ENCODE measurements at places on chromosomes 13 and 19.
A peak's percentile ranks its signal among the peaks of the same experiment; 100 is the strongest.

DNA sequence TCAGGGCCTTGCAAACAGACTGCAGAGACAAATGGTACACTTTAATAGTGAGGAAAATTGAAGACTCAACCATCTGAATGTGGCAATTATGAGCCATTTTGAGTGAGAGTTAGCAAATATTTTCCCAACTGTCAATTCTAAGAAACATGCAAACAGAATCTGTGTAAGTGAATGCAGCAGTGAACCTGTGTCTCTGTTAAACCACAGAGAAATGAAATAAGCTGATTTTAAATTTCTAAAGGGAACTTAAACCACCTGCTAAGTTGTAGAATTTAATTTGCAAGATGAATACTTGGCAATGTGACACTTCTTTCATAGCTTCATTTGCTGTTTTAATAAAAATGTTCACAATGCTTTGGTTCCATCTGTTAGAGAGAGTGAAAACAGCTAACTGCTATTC, 42.0 kb upstream of the TDRD3 start:
- no peak for DNase-seq
- no peak overlapping the region for H3K27ac ChIP-seq
- peaks cover 20% of the 10 kb centered on the region for H3K27me3 ChIP-seq
- H3K4me1 ChIP-seq = no peaks in the 10 kb centered on the region
- H3K36me3 ChIP-seq = no peaks in the 10 kb centered on the region

DNA sequence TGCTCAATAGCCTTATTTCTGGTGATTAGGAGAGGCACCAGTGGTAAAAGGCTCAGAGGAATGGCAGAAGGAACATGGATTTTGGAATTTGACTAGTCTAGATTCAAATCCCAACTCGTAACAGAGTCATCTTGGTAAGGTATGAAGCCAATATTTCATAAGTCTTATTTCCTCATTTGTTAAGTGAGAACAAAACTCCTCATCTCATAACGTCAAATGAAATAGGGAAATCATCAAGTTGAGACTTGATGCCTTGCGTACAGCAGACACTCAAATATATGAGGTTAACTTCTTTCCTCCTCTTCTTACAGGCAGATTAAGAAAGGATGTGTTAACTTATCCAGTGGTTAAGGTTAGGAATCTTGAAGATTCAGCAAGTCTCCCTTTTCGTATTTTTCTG, 189.2 kb downstream of the DLEU7 start:
- no peaks in the 10 kb centered on the region for H3K36me3 ChIP-seq
- peaks cover 5% of the 10 kb centered on the region for H3K4me1 ChIP-seq
- H3K27me3 ChIP-seq = peaks cover 7% of the 10 kb centered on the region
- DNase-seq = no peak
- no peak overlapping the region for H3K27ac ChIP-seq
- no peak overlapping the region for H3K4me3 ChIP-seq

DNA sequence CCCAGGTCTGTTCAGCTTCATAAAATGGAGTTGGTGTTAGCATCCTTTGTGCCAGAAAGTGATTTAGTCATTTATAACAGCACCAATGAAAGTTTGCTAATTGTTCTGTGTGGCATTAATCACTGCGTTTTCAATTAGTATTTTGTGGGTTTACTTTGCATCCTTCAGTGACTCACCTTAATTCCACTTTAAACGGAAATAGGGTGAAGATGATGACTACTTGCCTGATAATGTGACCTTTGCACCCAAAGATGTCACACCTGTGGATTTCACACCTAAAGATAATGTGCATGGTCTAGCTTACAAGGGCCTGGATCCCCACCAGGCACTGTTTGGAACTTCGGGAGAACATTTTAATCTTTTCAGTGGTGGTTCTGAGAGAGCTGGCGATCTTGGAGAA, 15.0 kb downstream of the GPATCH1 start:
- DNase-seq = no peak
- H3K36me3 ChIP-seq = peaks cover 86% of the 10 kb centered on the region
- H3K4me3 ChIP-seq = no peak overlapping the region
- H3K4me1 ChIP-seq = peaks cover 2% of the 10 kb centered on the region
- no peaks in the 10 kb centered on the region for H3K27me3 ChIP-seq

DNA sequence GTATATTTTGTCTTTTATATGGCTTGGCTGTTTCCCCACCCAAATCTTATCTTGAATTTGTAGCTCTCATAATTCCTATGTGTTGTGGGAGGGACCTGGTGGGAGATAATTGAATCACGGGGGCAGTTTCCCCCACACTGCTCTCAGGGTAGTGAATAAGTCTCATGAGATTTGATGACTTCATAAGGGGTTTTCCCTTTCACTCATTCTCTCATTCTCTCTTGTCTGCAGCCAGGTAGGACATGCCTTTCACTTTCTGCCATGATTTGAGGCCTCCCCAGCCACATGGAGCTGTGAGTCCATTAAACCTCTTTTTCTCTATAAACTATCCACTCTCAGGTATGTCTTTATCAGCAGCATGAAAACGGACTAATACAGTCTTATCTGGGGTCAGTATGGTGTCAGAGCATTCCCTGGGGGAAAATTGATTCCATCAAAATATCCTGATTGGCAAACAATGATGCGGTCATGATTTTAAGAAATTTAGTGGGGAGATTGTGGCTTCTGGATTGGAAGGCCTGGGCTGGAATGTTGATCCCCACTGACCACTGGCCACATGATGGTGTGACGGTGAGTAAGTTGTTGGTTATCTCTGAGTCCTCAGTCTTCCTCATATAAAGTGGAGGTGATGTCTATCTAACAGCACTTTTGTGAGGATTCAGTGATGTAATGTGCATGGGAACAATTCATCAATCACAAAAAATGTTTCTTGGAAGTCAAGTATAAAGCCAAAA, 27.5 kb upstream of the ANKRD10 start:
- no peaks in the 10 kb centered on the region for H3K36me3 ChIP-seq
- DNase-seq = no peak
- H3K27me3 ChIP-seq = peaks cover under 1% of the 10 kb centered on the region

DNA sequence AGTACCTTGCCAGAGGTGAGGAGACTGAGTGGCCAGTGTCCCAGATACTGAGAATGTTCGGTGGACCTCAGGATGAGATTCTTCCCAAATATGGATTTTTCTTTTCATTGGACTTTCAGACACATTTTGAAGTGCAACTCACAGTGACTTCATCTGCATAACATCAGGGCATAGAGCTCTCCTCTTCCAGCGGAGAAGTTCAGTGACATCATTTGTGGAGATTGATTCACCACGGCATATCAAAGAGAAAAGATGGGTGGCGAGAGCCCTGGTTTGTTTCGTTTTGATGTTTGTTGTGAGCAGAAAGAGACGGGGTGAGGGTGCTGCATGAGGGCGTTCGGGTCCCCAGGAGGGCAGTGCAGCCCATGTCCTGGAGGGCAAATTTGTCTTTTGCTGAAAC, 120.1 kb upstream of the GPR12 start:
- no peak overlapping the region for H3K27ac ChIP-seq
- H3K4me3 ChIP-seq = no peak overlapping the region
- H3K36me3 ChIP-seq = no peaks in the 10 kb centered on the region
- no peaks in the 10 kb centered on the region for H3K4me1 ChIP-seq
- no peak for DNase-seq

GRCh38 chr13:61316647-61317046, 99.0 kb downstream of the PCDH20 start:
- H3K36me3 ChIP-seq = no peaks in the 10 kb centered on the region
- H3K4me1 ChIP-seq = no peaks in the 10 kb centered on the region
- H3K4me3 ChIP-seq = no peak overlapping the region
- H3K27ac ChIP-seq = no peak overlapping the region

DNA sequence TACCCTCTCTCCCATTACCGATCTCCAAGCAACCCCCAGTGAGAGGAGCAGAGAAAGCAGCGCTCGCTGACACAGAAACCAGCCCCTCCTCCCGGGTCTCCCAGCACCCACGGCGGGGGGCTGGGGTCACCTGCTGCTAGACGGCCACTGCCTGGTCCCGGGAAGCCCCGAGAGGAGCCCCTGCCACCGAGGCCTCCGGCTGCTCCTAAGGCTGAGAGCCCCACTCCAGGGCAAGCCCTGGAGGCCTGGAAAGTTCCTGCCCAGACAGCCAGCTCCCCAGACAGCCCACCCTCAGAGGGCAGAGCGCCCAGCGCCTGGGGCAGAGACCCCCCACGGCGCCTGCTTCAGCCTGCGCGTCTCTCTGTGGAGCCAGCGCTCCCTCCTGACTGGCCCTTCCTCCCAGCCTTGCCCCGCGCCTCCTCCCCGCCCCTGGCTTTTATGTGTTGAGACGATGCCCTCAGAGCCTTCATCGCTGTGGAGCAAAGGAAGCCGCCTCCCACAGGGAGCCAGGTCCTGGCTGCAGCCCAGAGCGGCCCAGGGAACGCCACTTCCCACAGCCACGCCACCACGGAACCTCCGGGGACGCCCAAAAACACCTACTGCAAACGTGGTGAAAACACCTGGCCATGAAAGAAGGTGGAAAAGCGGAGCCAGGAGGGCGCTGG, 51.1 kb downstream of the MLLT1 start:
- H3K36me3 ChIP-seq = peaks cover 6% of the 10 kb centered on the region
- H3K4me1 ChIP-seq = peaks cover 22% of the 10 kb centered on the region
- H3K27me3 ChIP-seq = no peaks in the 10 kb centered on the region
- H3K27ac ChIP-seq = no peak overlapping the region
- no peak overlapping the region for H3K4me3 ChIP-seq
- no peak for DNase-seq

DNA sequence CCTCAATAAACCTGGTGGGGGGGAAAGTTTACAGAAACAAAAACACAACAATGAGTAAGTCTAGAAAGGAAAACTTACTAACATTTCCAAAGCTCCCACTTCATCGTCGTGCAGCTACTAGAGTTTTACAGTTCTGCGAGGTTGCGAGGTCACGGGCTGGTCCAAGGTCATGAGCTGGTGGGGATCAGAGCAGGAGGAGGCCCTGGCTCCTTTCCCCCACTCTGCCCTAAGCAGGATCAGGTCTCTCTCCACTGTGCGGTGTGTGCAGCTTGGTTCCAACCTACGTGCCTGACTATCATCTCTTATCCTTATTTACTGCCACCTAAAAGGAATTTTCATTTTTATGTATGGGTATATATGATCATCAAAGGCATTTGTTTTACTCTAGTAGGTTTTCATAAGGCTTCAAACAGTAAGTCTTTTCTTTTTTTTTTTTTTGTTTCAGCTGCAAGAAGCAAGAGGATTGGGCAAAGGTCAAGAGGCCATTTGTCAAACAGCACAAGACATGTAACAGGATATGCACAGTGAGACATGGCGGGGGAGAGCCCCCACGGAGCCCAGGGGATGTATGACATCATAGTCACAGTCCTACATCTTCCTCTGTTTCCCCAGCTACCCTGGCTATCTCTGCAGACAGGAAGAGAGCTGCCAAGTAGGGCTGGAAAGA, 76.6 kb upstream of the POMP start:
- peaks cover 18% of the 10 kb centered on the region for H3K27me3 ChIP-seq
- no peak overlapping the region for H3K4me3 ChIP-seq
- H3K4me1 ChIP-seq = peaks cover 12% of the 10 kb centered on the region

- H3K36me3 ChIP-seq = peaks cover 62% of the 10 kb centered on the region
- no peaks in the 10 kb centered on the region for H3K27me3 ChIP-seq
- peaks cover 43% of the 10 kb centered on the region for H3K4me1 ChIP-seq
- H3K4me3 ChIP-seq = peak overlapping the region; percentile 90
- no peak for DNase-seq
Observed at GRCh38 chr19:55676383-55676782, 1.4 kb downstream of the EPN1 start.

DNA sequence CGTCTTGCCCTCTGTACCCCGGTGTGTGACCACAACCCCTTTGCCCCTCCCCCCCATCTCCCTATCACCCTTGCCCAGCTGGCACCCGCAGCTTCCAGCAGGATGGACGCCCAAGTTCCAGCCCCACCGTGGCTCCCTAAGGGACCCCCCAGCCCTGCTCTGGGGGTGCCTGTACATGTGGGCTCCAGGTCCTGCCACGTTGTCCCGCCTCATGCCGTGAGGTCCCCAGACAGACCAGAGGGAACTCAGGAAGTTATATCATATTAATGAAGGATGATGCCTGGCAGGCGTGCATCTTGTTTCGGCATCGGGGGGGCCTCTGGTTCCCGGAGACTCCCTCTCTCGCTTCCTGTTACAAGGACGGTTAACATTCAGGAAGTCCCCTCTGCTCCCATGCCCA, 1.6 kb upstream of the PTGIR start:
- no peak overlapping the region for H3K27ac ChIP-seq
- no peak overlapping the region for H3K4me3 ChIP-seq
- DNase-seq = no peak
- peaks cover 27% of the 10 kb centered on the region for H3K27me3 ChIP-seq

- H3K27ac ChIP-seq = peak overlapping the region; percentile 71
- H3K36me3 ChIP-seq = no peaks in the 10 kb centered on the region
- no peaks in the 10 kb centered on the region for H3K27me3 ChIP-seq
- no peak overlapping the region for H3K4me3 ChIP-seq
- no peak for DNase-seq
Observed at GRCh38 chr19:3145909-3146676, 10.3 kb downstream of the GNA15 start.

- H3K27ac ChIP-seq = no peak overlapping the region
- H3K27me3 ChIP-seq = peaks cover 22% of the 10 kb centered on the region
- H3K36me3 ChIP-seq = no peaks in the 10 kb centered on the region
- no peak overlapping the region for H3K4me3 ChIP-seq
- no peak for DNase-seq
Observed at GRCh38 chr13:33109271-33109697, 93.1 kb downstream of the KL start.

GRCh38 chr13:90395846-90396245, 951.6 kb upstream of the MIR17HG start:
- no peak overlapping the region for H3K4me3 ChIP-seq
- H3K27me3 ChIP-seq = no peaks in the 10 kb centered on the region
- no peak overlapping the region for H3K27ac ChIP-seq
- H3K4me1 ChIP-seq = no peaks in the 10 kb centered on the region
- no peak for DNase-seq

Data from effector memory CD8-positive, alpha-beta T cell (primary cell).